AG09319 (cell line): ENCODE measurements at places on chromosomes 5 and 9.
A peak's percentile ranks its signal among the peaks of the same experiment; 100 is the strongest.

DNA sequence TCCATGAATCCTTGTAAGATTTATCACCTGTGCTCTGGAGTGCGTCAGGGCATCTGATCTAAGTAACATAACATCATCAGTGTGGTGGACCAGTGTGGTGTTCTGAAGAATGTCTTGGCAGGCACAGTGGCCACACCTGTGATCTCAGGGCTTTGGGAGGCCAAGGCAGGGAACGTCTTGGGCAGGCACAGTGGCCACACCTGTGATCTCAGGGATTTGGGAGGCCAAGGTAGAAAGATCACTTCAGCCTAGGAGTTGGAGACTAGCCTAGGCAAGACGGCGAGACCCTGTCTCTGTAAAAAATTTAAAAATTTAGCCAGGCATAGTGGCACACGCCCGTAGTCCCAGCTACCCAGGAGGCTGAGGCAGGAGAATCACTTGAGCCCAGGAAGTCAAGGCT lies 185.5 kb downstream of the CACNA1B start:
- no peak for DNase-seq

GRCh38 chr5:125269926-125270325 lies 523.5 kb upstream of the ZNF608 start:
- DNase-seq, result no peak

DNA sequence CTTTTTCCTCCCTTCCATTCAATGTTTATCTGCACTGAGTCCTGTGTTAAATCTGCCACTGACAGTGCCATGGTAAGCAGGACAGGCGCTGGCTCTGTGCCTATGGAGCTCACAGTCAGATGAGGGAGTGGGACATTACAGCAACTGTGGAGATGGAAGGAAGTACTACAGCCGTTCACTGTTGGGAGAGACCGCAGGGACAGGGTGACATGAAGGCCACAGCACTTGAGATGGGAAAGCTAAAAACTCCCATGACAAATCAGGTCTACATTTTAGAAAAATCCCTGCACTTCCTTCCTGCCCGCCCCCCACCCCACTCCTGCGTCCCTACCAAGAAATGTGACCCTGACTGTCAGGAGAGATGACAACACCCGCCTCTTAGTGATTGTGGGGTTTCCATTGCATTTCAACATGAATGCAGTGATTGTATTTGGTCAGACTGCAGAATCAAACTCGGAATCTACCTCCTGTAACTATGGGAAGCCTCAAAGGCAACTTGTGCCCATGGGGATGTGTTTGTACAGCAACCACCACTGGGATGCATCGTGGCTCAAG lies 56.4 kb downstream of the GTF3C4 start:
- DNase-seq, result no peak

GRCh38 chr9:38361473-38361850 lies 31.0 kb upstream of the ALDH1B1 start:
- no peak for DNase-seq

GRCh38 chr5:73390972-73391371 lies 57.6 kb downstream of the FOXD1 start:
- no peak for DNase-seq

DNA sequence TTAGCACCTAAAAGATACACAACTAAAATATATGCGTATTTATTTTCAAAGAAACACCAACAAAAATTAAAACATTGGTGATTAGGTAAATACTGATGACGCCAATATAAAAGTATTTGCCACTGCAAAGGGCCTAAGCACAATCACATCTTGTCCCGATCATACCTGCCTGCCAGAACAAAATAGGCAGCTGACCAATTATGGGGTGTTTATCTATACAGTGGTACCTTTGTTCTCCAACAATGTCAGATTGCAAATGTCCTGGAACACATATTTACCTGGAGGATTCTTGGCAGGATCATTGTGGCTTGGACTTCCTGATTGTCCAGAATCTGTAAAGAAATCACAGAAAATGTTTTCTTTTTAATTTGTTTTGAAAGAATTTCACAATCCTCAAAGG lies 134.5 kb downstream of the NFIB start:
- no peak for DNase-seq

- peak; percentile 44 for DNase-seq
These were observed 56.2 kb downstream of the PLAC8L1 start for GRCh38 chr5:146048994-146049703.

DNA sequence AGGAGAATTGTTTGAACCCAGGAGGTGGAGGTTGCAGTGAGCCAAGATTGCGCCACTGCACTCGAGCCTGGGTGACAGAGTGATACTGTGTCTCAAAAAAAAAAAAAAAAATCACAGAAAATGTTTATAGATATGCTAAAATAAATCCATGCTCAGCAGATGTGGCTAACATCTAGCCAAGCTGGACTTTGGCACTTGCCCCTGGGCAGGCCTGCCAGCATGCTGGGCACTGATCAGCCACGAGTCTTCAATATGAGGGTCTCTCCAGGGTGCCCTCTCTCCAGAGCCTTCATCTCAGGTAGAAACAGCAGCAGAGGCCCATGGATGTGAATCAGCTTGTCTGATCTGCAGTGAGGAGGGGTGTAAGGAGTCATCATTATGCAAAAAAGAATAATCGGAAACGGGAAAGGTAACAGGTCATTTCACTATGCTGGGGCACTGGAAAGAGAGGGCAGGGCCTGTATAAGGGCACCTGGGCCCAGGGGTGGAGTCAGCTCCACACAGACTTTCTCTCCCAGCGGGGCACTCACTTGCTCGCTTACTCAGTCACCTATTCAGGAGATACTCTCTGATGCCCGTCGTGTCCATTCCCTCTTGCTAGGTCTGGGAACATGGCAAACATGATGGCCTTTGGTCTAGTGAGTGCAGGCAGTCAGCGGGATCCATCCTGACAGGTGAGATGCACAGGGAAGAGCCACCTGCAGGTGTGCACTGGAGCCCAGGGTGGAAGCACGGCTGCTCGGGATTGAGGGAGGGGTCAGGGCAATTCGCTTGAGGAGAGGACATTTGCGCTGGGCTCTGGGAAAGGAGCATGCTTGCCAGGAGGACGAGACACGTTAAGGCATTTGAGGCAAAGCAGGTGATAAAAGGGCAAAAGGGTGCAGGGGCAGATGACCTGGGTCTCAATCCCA lies 17.1 kb downstream of the RNF44 start:
- DNase-seq, result no peak

DNA sequence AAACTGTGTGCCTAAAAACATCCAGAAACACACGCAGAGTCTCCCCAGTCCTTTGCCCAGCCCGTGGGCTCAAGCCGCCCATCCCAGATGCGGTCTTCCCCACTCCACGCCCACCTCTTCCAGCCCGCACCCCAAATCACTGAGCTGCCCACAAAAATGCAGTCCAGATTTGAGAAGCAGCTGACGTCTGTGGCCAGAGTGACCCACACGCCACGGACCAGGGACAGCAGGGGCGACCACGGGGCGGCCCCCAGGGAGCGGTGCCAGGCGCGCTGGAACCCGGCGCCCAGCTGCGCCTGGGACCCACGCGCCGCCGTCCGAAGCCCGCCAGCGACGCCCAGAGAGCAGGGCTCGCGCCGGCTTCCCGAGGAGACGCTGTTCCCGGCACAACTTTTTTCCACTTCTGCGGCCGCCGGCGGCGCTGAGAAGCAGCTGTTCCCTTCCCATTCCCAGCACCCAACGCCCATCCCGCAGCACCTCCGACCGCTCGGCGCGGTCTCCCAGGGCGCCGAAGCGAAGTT lies 674 bp downstream of the LHFPL2 start:
- DNase-seq, result no peak

GRCh38 chr5:173984218-173984617 lies 4.8 kb upstream of the C5orf47 start:
- DNase-seq, result no peak

- no peak for DNase-seq
These were observed 26.7 kb downstream of the ARSK start for GRCh38 chr5:95581576-95581975.

- DNase-seq, result no peak
These were observed 105.4 kb upstream of the SPOCK1 start for GRCh38 chr5:137604348-137605095.

GRCh38 chr9:10354591-10354990 lies 258.2 kb downstream of the PTPRD start:
- DNase-seq, result no peak

GRCh38 chr9:90813523-90813922 lies 11.9 kb downstream of the SYK start:
- DNase-seq, result no peak

DNA sequence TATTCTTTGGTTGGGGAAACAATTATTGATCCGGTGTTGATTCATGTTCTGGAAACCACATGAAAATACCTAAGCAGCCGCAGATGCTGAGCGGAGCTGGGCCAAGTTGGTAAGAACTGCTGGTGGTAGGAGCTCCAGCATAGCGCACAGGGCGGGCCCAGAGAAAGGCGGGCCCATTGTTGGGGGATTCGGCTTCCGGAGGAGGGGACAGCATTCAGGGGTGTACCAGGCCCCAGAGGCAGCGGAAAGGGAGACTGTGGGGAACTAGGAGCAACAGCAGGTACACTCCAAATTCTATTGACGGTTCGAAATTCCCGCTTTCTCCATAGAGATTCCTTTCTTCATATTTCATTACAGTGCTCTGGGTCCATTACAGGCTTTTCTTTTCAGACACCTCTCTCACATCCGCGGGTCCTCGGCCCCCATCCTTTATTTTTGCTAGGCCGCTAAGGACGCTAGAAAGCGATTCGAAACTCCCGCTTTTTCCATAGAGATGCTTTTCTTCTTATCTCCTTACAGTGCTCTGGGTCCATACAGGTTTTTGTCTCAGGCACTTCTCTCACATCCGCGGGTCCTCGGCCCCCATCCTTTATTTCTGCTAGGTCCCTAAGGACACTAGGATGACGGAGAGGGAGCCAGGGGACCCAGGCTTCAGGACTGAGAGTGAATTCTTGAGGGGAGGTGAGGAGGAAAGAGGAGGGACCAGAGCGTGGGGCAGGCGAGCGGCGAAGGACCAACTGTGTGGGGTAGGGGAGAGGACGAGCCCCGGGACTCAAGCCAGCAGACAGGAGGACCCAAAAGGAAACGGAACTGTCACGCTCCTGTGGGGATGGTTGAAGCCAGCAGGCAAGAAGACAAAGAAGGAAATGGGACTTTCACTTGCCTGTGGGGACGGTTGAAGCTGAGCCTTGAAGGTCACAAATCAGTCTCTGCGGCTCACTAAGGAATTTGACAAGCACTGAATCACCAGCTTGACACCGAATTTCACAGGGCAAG lies at the start of gene CCDC152:
Gene CCDC152, plus strand, starts transcription at position 213 of the 996 bp plus-strand sequence. CDS start 2,304 bp downstream, outside the sequence.
- peak; percentile 4 for DNase-seq
